ENCODE measurements at places on chromosomes 16 and 17. TPM values are rescaled to one million over a fixed set of nuclear protein-coding genes. Genes with fewer than 3 reads are reported as not detected.

The ZNF750 gene
- total RNA-seq, result not detected

The CDH8 gene
- total RNA-seq, result 7.5 TPM

The KRT24 gene
- not detected for total RNA-seq

The ACD gene
- total RNA-seq, result 12.9 TPM

The ALOX15B gene
- not detected for total RNA-seq

The KCNH6 gene
- total RNA-seq, result not detected

The CTRL gene
- 1.1 TPM for total RNA-seq

The TMEM88 gene
- total RNA-seq, result 0.24 TPM

The CTRB1 gene
- total RNA-seq, result not detected

The CCT6B gene
- 3.0 TPM for total RNA-seq

All from hair follicle dermal papilla cell (primary cell).